Common myeloid progenitor, CD34-positive (primary cell): ENCODE measurements at places on chromosomes 3 and 15.

- H3K27me3 ChIP-seq: no peaks in the 10 kb centered on the region
- no peak for DNase-seq
- H3K36me3 ChIP-seq: no peaks in the 10 kb centered on the region
- H3K4me3 ChIP-seq: no peak overlapping the region
- no peak overlapping the region for H3K27ac ChIP-seq
These were observed 4.3 kb downstream of the TLR9 start for GRCh38 chr3:52221141-52221562.

DNA sequence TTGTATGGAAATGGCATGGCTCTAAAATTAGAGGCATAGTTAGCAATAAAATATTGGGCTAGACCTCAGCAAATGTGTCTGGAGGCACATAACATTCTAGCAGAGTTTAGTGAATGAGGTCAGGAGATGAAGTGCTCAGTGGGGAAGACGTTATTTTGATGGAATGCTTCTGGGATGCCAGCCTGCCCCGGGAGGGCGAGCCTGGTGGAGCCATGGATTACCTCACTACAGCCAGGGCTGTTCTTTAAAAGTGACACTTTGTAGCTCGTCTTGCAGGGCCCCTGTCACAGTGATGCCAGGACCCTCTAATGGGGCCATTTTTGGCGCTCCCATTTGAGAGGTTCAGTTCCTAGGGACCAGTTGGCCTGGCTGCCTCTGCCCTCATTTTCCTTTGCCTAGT lies 48.5 kb downstream of the PXYLP1 start:
- H3K27ac ChIP-seq: no peak overlapping the region
- no peaks in the 10 kb centered on the region for H3K36me3 ChIP-seq
- DNase-seq: no peak
- H3K4me3 ChIP-seq: no peak overlapping the region

- DNase-seq: no peak
- H3K27ac ChIP-seq: no peak overlapping the region
- peak overlapping the region; percentile 76 for H3K4me3 ChIP-seq
- H3K36me3 ChIP-seq: no peaks in the 10 kb centered on the region
- peaks cover 4% of the 10 kb centered on the region for H3K4me1 ChIP-seq
These were observed 682 bp downstream of the ITPKA start for GRCh38 chr15:41494190-41494921.

GRCh38 chr3:110710603-110711002 lies 361.0 kb upstream of the NECTIN3 start:
- no peak overlapping the region for H3K4me3 ChIP-seq
- no peaks in the 10 kb centered on the region for H3K27me3 ChIP-seq
- no peak overlapping the region for H3K27ac ChIP-seq
- H3K36me3 ChIP-seq: no peaks in the 10 kb centered on the region
- no peaks in the 10 kb centered on the region for H3K4me1 ChIP-seq
- no peak for DNase-seq

- no peak overlapping the region for H3K27ac ChIP-seq
- no peaks in the 10 kb centered on the region for H3K27me3 ChIP-seq
- H3K36me3 ChIP-seq: no peaks in the 10 kb centered on the region
- no peaks in the 10 kb centered on the region for H3K4me1 ChIP-seq
These were observed 47.0 kb downstream of the MYO9A start for GRCh38 chr15:72070817-72071447.
